Neuronal stem cell (in vitro differentiated cells): ENCODE measurements at places on chromosomes 13 and 19.
A peak's percentile ranks its signal among the peaks of the same experiment; 100 is the strongest.

- DNase-seq: no peak
Measured at GRCh38 chr13:51066091-51066831, 44.8 kb downstream of the C13orf42 start.

- DNase-seq: no peak
Measured at GRCh38 chr13:105952233-105952972, 583.1 kb downstream of the EFNB2 start.

GRCh38 chr19:58296104-58296503, 9.1 kb upstream of the ERVK3-1 start:
- no peak for DNase-seq

GRCh38 chr13:64782466-64782865, 2447.7 kb downstream of the PCDH9 start:
- no peak for DNase-seq

DNA sequence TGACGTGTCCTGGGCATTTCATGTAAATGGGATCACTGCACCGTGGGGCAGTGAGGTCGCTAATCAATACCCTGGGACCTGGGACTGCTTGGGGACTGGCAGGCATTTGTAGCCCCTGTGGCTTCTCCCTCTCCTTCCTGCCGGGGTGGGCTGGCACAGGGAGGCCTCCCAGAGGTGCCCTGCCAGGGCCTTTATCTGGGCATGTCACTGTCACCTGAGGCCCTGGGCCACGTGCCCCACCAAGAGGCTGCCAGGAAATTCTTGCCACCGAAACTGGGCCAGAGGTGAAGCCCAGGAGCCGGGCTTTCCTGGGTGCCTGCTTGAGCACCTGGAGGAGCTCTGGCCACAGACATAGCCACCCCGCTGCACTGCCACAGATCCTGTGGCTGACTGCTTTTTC, 1.8 kb upstream of the NMRK2 start:
- DNase-seq: no peak

DNA sequence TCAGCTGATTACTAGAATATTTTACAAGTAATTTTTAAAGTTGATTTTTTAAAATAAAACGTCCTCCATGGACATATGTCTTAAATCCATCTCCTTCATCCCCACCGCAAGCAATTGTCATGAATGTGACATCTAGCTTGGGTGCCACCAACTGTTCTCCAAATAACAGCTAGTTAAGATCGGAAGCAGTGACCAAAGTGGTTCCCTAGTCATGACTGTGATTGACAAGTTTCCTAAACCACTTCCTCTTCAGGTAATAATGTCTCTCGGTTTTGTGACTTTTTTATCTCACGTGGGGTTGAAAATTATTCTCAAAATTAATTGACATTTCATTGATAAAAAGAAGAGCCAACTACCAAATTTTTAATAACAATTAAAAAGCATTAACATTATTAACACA, 135.3 kb upstream of the MIR17HG start:
- DNase-seq: no peak

DNA sequence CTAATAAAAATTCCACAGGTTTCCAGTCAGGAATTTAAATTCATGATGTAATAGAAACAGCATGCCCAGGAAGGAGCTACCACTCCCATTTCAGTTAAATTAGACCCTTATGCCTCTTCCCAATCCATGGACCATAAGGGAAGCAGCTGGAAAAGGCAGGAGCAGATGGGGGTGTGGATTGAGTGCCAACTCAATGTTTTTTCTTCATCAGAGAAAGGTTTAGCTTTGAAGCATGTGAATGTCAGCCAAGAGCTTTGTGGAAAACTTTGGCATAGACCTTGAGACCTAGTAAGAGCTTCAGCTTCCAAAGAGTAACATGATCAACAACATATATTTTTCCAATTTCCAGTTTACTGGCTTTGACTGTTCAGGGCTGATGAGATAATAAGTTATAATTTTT, 2139.9 kb downstream of the PCDH9 start:
- DNase-seq: no peak

- DNase-seq: peak; percentile 36
Measured at GRCh38 chr19:38073841-38074685, 150.0 kb downstream of the DPF1 start.

- DNase-seq: no peak
Measured at GRCh38 chr13:41791056-41791455, 169.9 kb downstream of the VWA8 start.

DNA sequence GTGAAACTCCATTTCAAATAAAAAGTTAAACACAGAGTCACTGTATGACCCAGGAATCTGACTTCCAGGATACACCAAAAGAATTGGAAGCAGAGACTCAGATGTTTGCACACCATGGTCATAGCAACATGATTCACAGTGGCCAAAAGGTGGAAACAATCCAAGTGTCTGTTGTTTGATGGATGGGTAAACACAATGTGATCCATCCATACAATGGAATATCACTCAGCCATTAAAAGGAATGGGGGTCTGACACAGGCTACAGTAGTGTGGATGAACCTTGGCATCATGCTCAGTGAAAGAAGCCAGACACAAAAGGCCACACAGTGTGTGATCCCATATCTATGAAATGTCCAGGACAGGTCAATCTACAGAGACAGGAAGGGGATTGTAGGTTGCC, 174.3 kb downstream of the PTPRS start:
- no peak for DNase-seq

GRCh38 chr13:102872131-102872530, 26.3 kb downstream of the ERCC5 start:
- no peak for DNase-seq

DNA sequence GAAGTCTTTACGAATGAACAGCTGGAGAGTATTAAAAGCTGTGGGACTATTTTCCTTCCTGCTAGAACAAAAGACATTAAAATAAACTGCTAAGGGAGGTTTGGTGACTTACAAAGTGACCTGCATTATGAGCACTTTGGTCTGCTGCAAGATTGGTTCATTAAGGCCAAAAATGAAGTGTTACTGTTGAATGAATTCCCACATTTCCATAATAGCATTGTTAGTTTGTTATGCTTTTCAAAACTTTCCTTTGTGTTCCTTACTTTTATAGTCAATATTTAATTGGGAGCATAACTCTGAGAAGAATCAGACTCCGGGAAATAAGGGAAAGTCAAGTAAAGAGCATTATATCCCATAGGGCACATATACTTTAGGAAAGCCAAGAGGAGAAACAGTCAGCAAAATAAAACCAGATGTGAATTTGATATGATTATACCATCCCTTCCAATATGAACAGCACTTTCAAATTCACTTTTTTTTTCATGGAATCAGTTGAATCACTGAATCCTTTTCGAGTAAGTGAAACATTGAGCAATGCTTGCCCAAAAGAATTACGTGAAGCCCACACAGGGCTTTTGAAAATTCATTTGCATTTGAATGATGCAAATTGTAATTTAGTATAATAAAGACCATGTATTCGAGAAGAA, 112.6 kb downstream of the KCTD12 start:
- DNase-seq: no peak

DNA sequence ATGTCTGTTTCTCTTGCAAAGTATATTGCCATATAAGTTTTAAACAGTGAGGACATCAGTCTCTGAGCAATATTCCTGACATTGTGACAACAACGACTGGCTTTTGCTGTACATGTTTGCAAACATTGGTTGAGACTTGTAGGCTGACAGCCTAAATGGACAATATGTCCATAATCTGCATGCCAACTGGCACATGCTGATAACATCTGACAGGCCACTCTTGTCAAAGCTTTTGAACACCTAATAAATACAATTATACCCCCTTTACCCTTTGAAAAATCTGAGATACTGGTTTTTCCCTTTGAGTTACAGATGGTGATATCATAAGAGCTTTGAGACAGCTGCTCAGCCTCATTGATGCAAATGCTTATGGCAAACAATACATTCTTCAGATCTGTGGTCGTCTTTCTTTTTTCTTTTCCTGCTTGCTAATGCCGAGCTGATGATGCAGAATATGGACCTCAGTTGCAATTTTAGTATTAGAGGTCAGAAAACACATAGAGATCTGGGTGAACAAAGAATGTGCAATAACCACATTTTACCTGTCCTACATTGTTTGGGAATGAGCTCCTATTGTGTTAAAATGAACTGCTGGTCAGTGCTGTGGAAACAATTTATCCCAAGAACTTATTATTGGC, 114.9 kb downstream of the RFC3 start:
- no peak for DNase-seq

GRCh38 chr19:1767464-1767933, 14.2 kb downstream of the ONECUT3 start:
- peak; percentile 61 for DNase-seq

DNA sequence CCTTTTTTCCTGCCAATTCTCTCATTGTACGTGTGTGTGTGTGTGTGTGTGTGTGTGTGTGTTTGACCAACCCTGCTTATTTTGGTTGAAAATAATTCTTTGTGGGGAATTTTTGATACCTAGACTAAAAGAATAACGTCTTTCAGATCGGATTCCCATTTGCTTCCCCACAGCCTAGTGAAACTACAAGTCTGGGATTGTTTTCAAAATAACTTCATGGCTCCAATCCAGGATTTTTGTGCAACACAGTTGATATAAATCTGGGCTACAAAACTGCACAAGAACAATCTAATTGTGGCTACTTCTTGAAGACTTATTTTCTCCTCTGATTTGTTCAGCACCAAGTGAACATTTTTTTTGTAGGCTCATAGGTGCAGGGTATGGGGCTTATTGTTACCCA, 332.8 kb upstream of the MIR17HG start:
- no peak for DNase-seq

DNA sequence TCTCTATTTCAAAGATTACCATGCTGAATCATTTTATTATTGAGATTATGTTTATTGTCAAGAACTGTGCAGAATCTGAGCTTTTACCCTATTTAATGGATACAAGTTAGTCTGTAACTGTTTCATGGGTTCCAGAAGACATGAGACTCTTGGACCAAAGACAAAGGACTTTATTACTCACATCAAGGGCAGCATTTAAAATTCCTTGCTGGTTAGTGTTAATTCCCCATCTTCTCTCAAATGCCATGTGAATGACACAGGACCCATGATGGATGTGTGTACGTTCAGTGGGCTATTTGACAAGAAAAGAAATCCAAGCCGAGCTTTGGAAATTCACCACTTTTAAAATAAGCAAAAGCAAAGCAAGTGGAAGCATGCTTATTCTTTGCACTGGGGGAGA, 139.9 kb downstream of the PCDH20 start:
- no peak for DNase-seq

DNA sequence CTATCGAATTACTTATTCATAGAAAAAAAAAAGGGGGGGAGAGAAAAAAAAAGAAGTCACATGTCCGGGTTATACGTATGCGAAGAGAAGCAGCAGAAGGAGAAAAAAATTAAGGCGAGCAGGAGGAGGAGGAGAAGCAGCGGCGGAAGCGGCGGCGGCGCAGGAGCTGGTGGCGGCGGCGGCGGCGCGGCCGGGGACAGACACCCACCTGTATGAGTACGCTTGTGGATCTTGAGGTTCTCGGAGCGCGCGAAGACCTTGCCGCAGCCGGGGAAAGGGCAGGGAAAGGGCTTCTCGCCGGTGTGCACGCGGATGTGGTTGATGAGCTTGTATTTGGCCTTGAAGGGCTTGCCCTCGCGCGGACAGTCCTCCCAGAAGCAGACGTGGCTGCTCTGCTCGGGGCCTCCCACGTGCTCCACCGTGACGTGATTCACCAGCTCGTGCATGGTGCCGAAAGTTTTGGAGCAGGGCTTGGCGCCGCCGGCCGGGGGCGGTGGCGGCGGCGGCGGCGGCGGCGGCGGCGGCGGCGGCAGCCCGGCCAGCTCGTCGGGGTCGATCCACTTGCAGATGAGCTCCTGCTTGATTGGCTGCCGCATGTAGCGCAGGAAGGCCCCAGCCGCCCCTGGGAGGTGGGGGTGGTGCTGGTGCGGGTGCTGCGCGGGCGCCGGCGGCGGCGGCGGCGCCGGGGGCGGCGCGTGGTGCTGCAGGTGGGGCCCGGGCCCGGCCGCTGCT, 1.5 kb downstream of the ZIC5 start:
- DNase-seq: no peak

GRCh38 chr19:52778811-52779210, 7.8 kb downstream of the ZNF600 start:
- no peak for DNase-seq
